ENCODE measurements at places on chromosomes 7 and 10.

DNA sequence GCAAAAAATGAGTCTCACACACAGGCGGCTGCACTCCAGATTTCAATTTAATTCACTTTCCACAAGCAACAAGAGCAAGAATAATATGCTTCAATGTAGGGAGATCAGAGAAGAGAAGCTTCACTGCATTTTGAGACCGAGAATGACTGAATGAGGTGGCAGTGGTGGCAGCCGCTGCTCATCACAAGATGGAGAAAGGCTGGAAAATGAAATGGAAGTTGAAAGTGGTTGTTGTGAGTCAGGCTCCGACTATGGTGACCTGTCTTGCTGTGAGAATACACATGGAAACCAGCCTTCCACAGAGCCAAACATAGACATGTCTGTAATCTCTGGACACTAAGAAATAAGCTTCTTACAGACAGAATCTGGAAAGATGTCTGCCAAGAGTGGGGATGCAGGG, 499.6 kb upstream of the LRRN3 start:
- no peak for DNase-seq

GRCh38 chr10:75910032-75910431, 478.6 kb downstream of the LRMDA start:
- peak; percentile 4 for DNase-seq

- no peak for DNase-seq
Observed at GRCh38 chr7:80641548-80641947, 3.1 kb downstream of the CD36 start.

DNA sequence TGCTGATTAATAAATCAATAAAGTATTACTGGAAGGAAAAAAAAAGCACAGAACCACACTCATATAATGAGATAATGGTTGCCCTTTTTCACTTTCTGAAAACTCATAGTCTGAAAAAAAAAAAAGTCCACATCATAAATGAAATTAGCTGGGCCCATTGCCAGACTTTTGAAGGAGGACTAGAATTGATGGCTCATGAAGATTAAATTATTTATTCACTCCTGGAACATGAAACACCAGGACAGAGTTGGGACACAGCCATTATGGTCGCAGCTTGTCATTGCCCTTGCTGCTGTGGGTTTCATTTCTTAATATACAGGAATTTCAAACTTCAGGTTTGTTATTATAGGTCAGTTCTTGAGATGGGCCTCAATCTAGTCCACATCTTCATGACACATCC, 91.9 kb downstream of the CNTNAP2 start:
- DNase-seq = no peak

GRCh38 chr10:113356794-113357680, 195.8 kb upstream of the HABP2 start:
- no peak for DNase-seq

GRCh38 chr10:78577712-78578111, 491.1 kb upstream of the ZMIZ1 start:
- no peak for DNase-seq

- DNase-seq = no peak
Observed at GRCh38 chr10:14385596-14386593, 55.2 kb upstream of the FRMD4A start.

- no peak for DNase-seq
Observed at GRCh38 chr10:113411456-113411855, 141.4 kb upstream of the HABP2 start.

DNA sequence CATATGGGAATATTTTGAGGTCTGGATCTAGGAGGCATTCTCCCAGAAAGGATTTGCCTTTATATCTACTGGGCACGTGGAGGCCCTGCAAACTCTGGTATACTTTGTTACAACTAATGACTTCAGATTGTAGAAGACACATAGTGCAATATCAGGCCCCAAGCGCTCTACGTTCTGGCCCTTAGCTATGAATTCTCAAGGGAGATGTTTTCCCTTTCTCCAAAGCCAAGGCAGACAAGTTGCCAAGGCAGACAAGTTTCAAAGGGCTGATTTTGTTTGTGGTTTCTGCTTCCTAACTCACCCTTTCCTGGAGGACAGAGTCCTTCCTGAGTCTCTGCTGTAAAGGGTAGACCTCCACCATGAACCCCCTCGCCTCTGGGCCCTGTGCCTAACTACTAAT, 99.4 kb upstream of the CTTNBP2 start:
- DNase-seq = no peak

GRCh38 chr7:135291809-135292253, 58.2 kb downstream of the STRA8 start:
- DNase-seq = no peak

- no peak for DNase-seq
Observed at GRCh38 chr10:46171661-46172060, 115.1 kb upstream of the ANTXRL start.

GRCh38 chr7:105954711-105955110, 8.4 kb upstream of the CDHR3 start:
- DNase-seq = no peak

DNA sequence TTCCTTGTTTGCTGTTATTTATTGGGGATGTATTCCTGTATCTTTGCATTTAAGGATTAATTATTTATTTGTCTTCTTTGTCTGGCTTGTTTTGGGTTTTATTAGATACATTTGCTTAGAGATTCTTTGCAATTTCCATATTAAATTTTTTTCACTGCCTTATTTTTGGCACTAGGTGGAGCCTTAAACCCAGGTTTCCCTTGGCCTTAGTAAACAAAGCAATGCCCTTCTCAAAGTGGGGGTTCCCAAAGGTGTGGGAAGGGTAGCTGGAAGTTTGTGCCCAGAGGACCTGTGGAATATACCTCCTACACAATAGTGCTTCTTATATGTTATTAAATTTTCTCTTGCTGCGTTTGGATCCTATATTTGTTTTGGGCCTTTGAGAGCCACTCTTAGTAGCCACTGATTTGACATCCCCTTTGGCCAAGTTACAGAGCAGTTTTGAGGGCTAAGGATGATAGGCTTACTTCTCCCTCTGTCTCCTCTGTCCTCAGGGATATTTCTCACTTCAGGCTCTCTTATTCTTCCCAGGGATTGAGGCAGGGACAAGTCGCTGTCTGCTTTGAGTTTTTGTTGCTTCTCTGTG, 162.3 kb downstream of the ITGB1 start:
- peak; percentile 52 for DNase-seq

DNA sequence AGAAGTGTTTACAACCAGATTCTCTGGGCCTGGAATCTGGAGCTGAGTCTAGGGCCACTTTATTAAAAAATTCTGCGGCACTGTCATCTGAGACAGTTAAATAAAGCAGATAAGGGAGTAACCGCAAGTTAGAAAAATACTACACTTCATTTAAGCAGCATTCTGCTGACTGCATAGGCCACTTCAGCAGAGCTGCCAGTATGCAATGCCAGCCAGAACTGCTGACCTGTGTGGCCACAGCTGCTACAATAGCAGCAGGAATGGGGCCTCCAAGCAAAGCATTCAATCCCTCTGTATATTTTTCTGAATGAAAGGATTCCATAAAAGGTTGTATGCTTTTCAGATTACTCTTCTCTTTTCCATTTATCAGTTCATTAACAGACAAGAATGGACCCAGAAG, 136.0 kb downstream of the COL28A1 start:
- DNase-seq = no peak

DNA sequence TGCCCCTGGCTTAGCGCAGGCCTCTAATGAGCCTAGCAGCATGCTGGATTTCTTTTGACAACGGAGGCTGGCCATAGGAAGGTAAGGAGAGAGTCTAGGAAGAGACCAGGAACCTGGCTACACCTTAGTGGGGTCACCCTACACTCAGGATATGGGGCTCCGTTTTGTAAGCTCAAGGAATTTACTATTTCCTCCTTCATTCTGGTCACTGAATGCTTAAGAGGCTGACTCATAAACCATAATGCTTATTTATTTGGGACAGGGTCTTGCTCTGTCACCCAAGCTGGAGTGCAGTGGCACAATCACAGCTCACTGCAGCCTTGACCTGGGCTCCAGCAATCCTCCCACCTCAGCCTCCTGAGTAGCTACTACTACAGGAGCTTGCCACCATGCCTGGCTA, 38.4 kb downstream of the CARD11 start:
- DNase-seq = no peak

- no peak for DNase-seq
Observed at GRCh38 chr10:95408148-95408960, 117.6 kb upstream of the PDLIM1 start.

DNA sequence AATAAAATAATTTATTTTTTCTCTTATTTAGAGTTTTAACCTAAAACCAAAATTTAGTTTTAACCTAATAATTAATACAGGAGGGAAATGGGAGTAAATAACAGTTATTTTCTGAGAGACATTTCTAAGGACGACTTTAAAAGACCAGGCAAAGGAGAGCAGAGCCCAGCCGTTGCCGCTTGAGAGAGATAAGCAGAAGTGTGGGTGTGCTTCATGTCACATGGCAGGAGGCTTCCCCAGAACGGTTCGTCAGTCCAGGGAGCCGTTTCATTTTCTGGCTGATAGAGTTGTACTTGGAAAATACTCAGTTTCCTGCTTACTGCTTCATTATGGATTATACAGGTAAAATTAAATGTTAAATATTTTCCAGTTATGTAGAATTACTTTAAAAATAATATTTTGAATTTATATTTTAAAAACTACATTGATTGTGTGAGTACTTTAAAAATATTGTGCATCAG, 61.4 kb downstream of the ST7 start:
- no peak for DNase-seq

DNA sequence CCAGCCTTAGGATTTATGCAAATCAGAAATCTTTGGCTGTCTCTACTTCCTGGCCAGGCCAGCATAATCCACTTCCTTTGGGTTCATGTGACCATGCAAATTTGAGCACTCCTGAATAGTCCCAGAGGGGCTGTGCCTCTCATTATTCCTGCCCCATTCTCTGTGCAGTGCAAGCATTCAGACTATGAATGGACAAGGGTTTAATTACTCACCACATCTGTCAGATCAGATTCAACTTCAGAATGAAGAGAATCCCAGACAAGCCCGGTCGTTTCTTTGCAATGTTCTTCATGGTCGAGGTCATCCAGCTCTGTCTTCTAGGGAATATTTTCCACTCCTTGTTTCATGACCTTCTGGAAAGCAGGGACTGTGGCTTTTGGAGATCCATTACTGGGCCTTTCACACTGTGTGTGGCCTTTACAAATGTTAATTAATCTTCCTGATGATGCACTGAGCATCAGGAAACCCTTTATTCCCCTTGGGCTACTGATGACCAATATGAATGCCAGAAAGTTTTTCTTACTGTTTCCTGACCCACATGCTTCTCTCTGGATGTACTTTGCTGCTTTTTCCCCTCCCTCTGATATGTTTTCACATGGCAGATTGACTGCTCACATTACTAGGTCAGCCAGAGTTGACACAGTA, 217.6 kb upstream of the TCF7L2 start:
- DNase-seq = no peak

GRCh38 chr10:94992811-94993210, 54.4 kb downstream of the CYP2C9 start:
- peak; percentile 83 for DNase-seq

DNA sequence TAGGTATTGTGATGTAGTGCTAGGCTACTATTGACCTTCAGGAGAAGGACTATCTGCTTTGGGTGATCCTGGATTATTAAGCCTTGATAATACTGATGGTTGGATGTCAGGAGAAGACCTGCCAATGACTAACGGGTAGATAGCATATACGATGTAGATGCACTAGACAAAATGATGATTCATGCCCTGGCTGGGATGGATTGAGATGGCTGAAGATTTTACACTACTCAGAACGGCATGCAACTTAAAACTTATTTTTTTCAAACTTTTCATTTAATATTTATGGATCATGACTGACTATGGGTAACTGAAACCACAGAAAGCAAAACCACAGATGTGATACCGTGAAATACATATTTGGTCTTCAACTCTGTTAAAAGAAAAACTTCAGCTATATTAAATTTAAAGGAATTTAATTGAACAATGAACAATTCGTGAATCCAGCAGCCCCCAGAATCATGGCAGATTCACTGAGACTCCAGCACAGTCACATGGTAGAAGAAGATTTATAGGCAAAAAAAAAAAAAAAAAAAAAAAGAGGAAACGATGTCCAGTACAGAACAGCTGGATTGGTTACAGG, 124.6 kb upstream of the CDK13 start:
- DNase-seq = no peak

- no peak for DNase-seq
Observed at GRCh38 chr7:66896441-66896840, 24.6 kb upstream of the TMEM248 start.

GRCh38 chr7:119256446-119257131, 1016.4 kb upstream of the KCND2 start:
- DNase-seq = no peak

GRCh38 chr7:130298544-130299326, 5.8 kb downstream of the CPA4 start:
- no peak for DNase-seq

DNA sequence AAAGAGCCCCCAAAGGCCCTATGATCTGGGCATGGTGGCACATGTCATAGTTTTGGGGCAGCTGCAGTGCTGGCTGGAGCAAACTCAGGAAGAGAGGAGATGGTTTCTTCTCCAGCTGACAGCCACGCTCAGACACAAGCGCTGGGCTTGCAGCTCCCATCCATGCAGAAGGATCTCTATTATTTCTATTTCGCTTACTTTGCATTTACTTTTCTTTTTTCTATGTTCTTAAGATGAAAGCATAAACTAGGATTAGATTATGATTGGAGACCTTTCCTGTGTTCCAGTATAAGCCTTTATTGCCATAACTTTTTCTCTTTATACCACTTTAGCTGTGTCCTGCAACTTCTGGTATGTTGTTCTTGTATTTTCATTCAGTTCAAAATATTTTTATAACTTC, 5.0 kb downstream of the JAKMIP3 start:
- DNase-seq = no peak

DNA sequence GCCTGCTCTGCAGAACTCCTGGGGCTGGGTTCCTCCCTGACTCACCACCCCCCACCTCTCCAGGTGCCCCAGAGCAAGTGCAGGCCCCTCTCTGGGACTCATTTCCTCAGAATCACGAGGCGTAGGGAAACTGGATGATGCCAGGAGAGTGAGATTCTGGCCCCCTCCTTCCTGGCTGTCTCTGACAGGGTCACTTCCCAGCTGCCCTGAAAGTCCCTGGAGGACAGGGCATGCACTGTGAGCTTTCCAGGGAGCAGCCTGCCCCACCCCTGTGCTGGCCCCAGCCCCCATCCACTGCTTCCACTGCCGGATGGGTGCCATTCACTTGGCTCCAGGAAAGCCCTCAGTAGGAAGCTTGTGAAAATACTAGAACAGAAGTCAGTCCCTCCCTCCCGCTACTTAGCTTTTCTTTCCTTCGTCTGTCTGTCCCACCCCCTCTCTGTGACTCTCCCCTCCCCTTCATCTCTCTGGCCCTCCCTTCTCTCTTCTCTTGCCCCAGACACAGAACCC, 10.4 kb downstream of the TACR2 start:
- peak; percentile 71 for DNase-seq

DNA sequence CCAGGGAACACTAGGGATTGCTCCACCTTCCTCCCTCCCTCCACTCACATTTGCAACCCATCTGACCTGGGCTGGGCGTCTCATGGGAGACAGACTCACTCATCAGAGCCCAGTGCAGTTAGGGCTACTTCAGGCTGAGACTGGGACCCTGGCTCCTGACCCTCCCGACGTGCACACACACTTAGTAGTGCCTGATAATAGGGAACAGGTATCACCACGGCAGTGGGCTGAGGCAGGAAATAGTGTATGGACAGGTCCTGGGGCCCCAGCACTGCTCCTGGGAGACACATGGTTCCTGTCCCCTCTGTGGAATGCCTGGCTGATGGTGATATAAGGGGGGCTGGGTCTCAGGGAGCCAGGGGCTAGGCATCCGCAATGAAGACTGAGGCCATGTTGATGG, 14.3 kb downstream of the AQP1 start:
- DNase-seq = peak; percentile 10

Measured in endodermal cell (in vitro differentiated cells).